ENCODE measurements at places on chromosomes 1 and 21.

GRCh38 chr1:229119161-229119560 is 151.8 kb upstream of the RAB4A start:
- DNase-seq = no peak

DNA sequence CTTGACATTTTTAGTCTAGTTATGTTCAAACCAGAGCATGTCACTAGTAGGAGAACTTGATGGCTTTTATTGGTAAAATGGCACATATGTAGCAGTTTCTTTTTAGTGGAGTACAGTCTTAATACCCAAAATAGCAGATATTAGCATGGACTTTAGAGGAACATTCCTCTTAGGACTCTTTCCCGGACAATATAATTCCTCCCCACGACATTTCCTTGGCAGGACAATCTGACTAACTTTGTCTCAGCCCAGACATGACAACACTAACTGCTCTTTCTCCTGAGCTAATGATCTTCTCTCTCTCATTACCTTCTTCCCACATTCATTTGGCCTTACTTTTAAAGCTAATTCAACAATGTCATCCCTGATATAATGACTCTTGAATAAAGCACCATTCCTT is 62.5 kb downstream of the ADAMTS1 start:
- no peak for DNase-seq

GRCh38 chr1:51910221-51911000 is 31.9 kb upstream of the NRDC start:
- no peak for DNase-seq

- DNase-seq = peak; percentile 79
Measured at GRCh38 chr21:16770266-16770665, 742.6 kb upstream of the CXADR start.

DNA sequence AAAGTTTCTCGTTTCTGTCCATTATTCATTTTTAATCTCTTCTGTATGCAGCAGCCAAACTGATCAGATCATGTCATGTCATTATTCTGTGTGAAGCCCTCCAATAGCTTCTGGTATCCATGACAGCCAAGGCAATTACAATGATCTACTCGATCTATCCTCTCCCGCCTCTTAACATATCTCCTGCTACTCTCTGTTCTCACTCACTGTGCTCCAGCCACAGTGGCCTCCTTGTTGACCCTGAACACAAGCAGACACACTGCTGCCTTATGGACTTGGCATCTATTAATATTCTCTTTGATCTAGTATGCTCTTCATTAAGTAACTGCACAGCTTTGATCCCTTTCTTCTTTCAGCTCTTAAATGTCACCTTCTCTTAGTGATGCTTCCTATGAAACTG is 59.5 kb downstream of the TPR start:
- no peak for DNase-seq

Data from fibroblast of skin of scalp (primary cell).